Activated CD8-positive, alpha-beta memory T cell treated with anti-CD3 and anti-CD28 coated beads, Interleukin-2, amount 50 U/mL, for 4 hours (primary cell): ENCODE measurements at places on chromosomes 16 and 17.
A peak's percentile ranks its signal among the peaks of the same experiment; 100 is the strongest.

- DNase-seq, result no peak
These were observed 47.0 kb downstream of the COTL1 start for GRCh38 chr16:84570739-84571403.

GRCh38 chr16:89334988-89335802 lies 117.7 kb downstream of the ZNF778 start:
- DNase-seq, result peak; percentile 18

DNA sequence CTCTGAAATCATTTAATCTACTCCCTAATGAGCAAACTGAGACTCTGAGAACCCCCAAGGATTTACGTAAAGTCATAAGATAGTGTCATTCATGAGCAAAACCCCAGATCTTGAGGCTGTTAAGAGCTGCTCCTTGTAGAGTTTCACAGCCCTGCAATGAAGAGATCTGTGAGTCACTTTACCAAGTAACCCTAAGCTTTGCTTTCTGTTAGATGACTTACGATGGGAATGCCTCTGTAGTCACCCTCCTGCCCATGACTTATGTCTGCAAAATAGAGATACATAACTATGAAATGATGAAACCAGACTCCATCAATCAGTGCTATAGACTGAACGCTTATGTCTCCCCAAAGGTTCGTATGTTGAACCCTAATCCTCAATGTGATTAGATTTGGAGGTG lies 117.7 kb downstream of the HS3ST3A1 start:
- no peak for DNase-seq

GRCh38 chr17:74972107-74972972 lies at the start of gene HID1:
Gene HID1, minus strand, starts transcription at chr17:74972759. Its CDS starts 103 bp downstream, at chr17:74972656.
- peak; percentile 85 for DNase-seq

GRCh38 chr17:9470171-9470570 lies 105.4 kb downstream of the STX8 start:
- DNase-seq, result no peak

- DNase-seq, result peak; percentile 51
These were observed 2.0 kb downstream of the PRSS33 start for GRCh38 chr16:2785101-2785991.

DNA sequence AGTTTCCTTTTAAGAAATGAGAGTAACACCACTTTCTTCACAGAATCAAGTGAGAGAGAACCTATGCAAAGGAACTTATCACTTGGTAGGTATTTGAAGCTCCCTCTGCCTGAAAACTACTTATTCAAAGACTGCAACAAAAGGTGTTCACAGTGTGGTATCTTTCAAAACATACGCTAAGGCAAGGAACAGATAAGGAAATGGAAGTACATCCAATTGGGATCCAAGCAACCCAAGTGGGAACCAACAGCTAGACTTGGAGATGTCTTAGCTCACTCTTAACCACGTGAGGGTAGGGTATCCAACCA lies 431 bp upstream of the PPM1E start:
- DNase-seq, result no peak
